ENCODE measurements at places on chromosomes 12 and 14. TPM values are rescaled to one million over a fixed set of nuclear protein-coding genes. Genes with fewer than 3 reads are reported as not detected.

- no peak for DNase-seq
Observed at GRCh38 chr12:106733660-106734059, 40.8 kb upstream of the RIC8B start.

DNA sequence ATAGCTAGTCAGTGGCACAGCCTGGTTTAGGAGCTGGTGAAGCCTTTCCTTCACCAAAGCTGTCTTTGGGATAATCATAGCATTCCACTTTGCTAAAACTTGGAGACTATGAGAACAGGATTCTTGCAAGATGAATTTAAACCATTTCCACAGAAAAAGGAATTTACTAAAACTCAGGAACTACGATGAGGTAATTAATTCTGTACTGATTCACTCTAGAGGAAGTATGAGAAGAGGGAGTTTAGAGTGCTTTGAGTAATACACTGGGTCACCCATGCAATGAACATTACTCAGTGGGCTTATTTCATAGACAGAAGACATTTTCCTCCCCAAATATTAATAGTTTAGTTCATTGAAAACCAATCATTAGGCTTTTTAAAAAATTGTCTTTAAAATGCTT lies 73.0 kb downstream of the RMST start:
- no peak for DNase-seq

DNA sequence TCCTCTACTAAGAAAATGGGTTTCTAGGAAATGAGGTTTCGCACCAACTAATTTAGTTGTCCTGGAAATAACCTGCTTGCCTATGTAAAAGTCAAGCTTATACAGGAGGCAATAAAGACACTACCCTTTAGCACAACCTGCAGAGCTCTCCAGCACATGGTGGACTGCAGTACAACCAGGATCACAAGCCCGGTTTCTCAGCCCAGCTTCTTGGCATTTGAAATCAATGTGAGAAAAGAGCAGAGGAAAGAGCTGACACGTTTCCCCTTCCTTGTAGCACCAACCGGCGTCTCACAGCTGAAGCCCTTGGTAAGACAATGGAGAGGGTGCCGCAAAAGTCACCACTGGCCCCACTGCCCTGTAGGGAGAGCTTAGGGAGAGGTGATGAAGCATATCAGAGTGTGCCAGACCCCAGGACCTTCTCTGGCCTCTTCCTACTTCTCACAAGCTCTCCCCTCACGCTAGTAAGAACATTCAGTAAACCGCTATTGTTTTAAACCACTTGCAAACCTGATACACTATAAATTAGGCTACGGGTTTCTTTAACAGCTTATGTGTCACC lies 8.6 kb downstream of the SPTLC2 start:
- no peak for DNase-seq

DNA sequence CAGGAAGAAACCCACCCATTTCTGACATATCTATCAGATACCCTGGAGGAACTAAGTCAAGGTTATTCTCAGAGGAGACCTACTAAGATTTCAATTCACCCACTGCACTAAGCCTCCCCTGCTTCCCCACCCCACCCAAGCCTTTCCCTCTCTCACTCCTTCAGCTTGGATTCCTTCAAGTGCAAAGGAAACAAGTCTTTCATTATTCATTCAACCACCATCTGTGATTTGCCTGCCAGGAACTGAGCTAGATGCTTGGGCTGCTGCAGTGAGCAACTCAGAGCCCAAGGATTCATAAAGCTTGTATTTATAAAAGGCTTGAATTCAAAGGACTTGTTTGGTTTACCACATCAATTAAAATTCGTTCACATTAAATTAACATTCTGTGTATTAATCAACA lies 161.3 kb downstream of the GXYLT1 start:
- no peak for DNase-seq

DNA sequence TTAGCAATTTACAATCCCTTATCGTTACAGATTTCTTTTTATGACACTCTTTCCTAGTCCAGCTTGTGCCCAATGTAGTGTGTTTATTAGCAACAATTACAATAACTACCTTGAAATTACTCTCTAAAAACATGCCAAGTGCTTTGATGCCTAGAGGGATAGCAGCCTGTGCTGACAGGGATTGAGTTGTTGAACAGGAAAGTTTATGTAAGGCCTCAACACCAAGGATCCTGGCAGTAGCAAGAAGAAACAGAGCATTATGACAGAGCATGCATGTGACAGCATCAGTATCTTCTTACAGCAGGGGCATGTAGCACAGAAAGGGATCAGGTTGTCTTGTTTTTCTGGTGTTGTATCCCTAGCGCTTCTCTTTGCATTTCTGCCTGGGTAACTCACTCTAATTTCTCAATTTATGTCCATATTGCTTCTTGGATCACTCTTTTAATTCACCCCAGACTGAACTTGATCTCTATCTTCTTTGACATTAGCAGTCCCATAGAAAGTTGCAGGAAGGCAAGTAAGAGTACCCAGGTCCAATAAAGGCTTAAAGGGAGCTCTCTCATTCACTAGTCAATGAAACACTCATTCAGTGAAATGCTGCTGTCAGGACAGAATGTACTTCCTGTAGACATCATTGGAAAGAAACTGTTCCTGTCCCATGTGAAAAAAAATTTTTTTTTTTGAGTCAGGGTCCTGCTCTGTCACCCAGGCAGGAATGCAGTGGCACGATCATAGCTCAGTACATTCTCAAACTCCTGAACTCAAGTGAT lies 220.0 kb upstream of the GRIP1 start:
- peak; percentile 33 for DNase-seq

Gene BEST3
- 0.36 TPM for polyA plus RNA-seq

Gene TDP1
- polyA plus RNA-seq: 24.2 TPM

Gene GPX2
- 1.1 TPM for polyA plus RNA-seq

GRCh38 chr12:40175045-40175444 lies 49.8 kb upstream of the LRRK2 start:
- DNase-seq: no peak

Gene INHBE
- 0.53 TPM for polyA plus RNA-seq
